ENCODE measurements at places on chromosomes 5 and 9.
A peak's percentile ranks its signal among the peaks of the same experiment; 100 is the strongest.

DNA sequence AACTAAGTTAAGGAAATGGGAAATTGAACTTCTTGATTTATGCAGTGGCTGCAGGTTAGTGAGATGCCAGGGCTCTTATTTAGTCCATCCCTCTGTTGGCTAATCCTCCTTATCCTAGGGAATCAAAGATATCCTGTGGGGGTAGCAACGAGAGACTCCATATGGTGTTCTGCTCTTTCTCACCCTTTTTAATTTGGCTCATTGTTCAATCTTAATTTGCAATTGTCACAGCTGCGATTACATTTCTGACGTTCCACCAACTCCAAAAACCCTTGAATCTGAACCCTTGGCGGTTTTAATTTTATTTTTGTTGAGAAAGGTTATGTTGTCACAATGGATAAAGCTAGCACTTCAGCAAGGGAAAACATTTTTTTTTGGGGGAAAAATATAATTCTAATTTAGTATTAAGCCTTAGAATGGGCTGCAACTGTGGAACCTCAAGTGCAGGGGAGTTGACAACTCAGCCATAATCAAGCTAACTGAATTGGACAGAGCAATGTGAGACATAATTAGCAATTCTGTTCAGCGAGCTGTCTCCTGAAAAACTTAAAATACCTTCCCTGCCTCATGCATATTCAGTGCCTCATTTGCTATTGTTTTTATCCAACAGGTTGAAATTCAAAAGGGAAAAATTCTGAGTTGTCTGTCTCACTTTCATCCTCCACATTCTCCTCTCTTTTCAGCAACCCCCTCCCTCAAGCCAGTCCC is 91.3 kb downstream of the MAT2B start:
- DNase-seq = no peak

DNA sequence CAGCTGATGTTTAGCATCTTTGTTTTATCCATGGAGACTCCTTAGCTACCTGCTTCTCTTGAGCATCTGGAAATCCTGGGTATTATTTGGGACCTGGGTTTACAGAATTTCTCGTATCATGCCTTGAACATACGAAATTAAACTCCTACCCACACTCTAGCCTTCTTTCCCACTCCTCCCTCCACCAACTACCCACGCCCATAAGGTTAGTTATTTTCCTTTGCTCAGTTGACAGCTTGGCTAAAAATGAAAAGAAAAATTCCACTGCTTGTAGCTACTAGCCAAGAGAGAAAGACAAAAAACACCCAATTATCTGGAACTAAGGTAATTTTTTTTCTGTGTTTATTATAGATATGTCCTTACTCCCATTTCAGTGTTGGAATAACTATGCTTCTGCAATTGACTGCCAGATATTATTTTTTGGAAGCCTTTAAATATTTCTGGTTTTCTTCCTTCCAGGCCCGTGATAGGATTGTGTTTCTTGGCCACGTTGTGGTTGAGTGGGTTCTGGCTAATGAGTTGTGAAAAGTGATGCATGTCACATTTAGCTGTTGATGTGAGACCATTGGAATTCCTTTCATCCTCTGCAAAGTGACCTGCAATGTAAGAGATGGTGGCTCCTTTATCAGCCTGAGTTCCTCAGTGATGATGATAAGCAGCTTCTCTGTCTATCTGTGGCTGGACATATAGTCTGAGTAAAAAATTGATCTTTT is 308.1 kb downstream of the LRRC70 start:
- DNase-seq = no peak

DNA sequence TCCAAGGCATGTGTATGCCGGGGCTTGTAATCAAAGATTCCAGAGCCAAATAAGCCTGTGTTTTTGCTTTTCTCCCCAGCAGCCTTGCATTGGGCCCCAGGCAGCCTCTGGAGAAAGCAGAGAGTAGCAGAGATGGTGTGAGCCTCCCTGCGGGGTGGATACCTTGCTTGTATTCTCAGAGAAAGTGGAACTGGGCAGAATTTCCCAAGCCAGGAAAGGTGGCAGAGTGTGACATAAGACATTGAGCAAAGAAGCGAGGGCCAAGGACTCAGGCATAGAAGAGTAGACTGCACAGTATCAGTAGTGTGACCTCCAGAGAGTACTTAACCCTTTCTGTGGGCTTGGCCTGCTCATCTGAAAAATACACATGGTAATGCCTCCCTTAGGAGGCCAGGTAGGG is 1.6 kb upstream of the GSN start:
- no peak for DNase-seq

DNA sequence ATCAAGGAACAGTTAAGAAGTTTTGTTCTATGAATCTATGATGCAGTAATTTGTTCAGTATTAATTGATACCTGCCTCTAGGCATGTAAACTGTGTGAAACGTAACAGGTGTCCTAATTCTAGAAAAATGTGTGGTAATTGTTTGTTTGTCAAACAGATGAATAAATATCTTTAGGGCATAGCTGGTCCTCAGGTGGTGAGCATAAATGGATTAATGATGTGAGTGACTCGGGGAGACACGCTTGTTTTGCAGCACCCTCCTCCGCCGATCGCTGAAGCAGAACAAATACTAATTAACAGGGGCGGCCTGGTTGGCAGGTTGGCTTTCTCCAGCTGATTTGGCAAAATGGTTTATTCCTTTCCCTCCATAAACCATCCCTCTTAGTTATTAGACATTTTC is 88.8 kb downstream of the TLE4 start:
- no peak for DNase-seq

DNA sequence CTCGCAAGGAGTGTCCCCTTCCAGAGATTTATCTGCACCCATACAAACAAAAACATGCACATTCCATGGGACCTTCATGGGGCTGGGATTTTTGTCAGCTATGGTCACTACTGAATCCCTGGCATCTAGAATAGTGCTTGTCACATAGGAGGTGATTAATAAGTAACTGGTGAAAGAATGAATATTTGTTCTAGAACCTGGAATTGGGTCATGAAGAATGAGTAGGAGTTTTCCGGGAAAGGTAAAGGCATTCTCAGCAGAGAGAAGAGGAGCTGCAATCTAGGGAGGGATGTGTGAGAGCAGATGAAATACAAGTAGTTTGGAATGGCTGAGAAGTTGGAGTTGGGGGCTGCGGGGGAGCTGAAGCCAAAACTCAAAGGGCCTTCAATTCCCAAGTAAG is 2.8 kb upstream of the LMAN2 start:
- DNase-seq = no peak

DNA sequence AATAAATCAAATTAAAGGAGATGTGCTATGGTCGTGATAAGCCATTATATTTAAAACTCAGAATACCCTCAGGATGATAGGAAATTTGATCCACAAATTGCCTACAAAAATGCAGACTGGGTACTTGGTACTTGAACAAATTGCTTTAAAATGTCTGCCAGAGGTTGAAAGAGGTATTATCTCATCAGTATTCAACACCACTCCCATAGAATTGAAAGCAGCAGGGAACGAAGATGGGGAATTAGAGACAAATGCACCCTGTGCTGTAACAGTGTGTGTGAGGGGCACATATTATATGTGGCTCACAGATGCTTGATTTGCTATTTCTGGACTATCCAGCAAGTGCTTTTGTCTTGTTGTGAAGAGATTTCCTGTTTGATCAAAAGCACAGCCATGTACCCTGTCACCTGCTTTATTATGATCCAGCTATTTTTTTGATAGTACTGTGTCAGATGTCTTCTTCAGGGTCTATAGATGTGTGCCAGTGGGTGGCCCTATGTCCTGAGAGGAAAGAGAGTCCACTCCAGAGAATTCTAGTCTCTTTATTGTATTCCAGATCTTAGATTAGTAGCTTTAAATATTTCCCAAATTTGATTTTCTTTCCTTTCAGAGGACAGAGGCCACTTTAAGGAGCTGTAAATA is 120.1 kb downstream of the XRCC4 start:
- DNase-seq = no peak

DNA sequence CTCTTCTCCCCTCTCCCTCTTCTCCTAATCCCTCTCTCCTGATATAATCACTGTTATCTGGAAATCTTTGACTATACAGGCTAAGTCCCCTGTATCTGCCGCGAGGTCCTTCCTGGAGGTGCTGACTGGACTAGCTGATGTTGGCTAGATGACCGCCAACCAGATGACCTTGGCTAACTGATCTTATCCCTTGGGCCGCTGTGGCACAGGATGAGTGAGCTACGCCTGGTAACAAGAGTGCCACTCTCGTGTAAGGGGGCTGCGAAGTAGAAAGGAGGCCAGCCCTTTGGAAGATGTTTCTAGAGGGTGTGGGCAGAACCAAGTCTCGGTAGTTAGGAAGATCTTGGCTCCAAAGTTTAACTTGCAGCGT is 345 bp upstream of the PRRC1 start:
- DNase-seq = peak; percentile 20

GRCh38 chr9:7341571-7341970 is 458.0 kb downstream of the DMAC1 start:
- no peak for DNase-seq

- DNase-seq = no peak
Observed at GRCh38 chr5:14806456-14806855, 65.1 kb downstream of the ANKH start.

GRCh38 chr5:12019306-12019705 is 115.1 kb upstream of the CTNND2 start:
- DNase-seq = no peak

DNA sequence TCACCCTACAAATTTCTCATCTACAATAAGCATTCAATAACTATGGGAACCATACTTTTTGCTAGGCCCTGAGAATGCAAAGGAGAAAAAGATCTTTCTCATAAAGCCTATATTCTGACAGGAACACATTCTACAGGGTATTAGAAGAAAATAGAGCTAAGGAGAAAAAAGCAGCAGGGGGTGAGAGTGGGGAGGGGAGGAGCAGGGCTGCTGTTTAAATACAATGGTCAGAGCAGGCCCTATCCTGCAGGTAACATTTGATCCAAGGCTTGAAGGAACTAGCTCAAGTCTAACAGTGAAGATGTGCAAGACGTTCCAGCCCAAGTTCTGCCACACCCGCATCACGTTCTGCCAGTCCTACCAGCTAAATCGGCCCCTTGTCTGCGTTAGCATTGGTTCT is 89.7 kb downstream of the ELAVL2 start:
- no peak for DNase-seq

GRCh38 chr5:152405145-152405544 is at the start of gene NMUR2:
NMUR2 (minus strand) TSS chr5:152405279; CDS start chr5:152405113, 166 bp downstream.
- no peak for DNase-seq

GRCh38 chr5:109016300-109016699 is 268.6 kb downstream of the FER start:
- DNase-seq = no peak
